T follicular helper cell (primary cell): ENCODE measurements at places on chromosomes 1 and 21.

- no peak for DNase-seq
These were observed 24.5 kb downstream of the SERINC2 start for GRCh38 chr1:31437433-31438037.

DNA sequence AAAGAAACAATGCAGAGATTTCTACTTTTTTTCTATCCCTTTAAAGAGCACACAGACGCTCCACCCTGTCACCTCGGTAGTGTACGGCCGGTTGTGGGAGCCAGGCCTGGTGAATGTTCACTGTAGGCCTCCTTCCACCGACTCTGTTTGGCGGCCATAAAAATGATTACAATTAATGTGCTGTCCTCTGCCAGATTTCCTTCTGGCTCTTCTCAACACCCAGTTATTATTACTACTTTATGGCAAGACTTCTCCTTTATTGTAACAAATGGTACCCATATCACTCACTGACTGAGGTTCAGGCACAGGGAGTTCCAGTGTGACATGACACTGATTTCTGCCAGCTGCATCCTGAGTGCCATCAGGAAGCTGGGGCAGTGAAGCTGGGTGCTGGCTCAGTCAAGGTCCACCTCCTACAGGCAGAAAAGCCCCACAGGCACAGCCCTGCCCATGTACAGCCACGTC is 37.4 kb downstream of the GPR161 start:
- no peak for DNase-seq

DNA sequence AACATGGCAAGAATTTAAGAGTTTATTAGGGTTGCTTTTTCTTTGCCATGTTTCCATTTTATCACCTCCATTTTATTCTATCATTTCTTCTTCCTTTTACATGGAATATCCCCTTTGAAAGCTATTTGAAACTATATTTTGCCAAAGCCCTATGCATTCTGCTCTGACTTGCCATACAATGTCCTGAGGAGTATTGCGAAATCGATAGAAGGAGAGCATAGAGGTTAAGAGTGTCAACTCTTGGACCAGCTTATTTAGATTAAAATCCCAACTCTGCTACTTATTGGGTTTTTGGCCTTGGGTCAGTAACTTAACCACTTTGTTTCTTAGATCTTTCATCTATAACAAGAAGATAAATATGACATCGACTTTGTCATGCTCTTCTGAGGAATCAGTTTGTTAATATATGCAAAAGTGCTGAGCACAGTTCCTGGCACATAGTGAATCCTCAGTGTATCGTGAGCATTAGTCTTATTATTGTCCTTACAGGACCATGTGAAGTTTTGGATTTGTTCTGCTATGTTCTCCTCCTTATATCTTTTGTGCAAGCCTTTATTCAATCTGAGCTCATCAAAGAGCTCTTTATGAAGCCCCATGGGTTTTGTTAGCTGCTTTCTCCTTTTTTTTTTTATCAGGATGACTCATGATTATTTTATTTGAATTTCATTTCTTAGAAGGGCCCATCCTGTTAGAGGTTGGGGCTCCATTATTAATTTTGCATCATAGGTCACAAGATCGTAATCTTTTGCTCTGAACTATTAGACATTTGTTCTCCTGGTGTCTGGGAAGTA is 17.6 kb downstream of the ACKR1 start:
- DNase-seq = no peak

- no peak for DNase-seq
These were observed 1103.0 kb downstream of the PLA2G4A start for GRCh38 chr1:187931776-187932175.

GRCh38 chr1:186374303-186375151 is 526 bp downstream of the TPR start:
- DNase-seq = no peak

GRCh38 chr1:244545511-244545910 is 84.4 kb downstream of the CATSPERE start:
- DNase-seq = no peak
